ENCODE measurements at places on chromosomes 7 and 10.

GRCh38 chr7:150686030-150686631 lies 625 bp downstream of the GIMAP2 start:
- no peak for DNase-seq

DNA sequence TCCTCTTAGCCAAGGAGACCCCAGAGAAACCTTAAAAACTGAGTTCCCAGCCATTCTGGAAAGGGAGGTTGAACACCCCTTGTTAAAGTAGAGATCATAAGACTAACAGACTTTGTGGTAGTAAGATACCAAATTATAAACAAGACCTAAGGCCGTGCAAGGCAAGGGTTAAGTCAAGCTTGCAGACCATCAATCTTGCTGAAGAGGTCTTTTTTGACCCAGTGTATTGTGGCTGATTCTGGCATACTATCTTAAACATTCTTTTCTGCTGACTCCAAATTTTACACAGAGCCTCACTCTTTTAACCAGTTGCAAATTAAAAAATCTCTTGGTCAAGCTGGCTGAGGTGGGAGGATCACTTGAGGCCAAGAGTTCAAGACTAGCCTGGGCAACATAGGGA lies 1.2 kb upstream of the TBRG4 start:
- no peak for DNase-seq

GRCh38 chr10:118809357-118810220 lies 54.8 kb upstream of the CACUL1 start:
- no peak for DNase-seq

DNA sequence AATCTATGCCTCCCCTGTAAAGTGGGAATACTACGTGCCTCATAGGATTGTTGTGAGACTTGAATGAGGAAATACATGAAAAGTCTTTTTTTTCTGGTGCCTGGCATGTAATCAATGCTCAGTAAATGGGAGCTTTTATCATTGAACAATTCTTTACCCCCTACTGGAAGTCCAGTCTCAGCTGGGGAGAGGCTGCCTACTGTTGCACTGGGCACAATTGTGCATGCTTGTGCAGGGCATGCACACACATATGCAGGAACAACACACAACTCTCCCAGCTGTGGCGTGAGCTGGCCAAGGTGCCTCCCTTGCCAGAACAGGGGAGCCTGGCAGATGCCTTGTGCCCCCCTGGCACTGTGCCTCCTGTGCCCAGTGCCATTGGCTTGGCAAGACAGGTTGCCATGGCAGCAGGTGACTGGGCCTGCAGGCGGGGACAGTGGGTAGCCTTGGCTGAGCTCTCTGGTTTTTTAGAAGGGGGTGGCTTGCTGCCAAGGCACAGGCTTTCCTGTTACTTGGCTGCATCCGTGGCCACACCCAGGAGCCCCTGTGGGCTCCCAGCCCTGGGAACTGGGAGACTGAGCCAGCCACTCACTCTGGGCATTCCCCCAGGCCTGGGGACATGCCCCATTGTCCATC lies 16.1 kb upstream of the PALD1 start:
- no peak for DNase-seq

DNA sequence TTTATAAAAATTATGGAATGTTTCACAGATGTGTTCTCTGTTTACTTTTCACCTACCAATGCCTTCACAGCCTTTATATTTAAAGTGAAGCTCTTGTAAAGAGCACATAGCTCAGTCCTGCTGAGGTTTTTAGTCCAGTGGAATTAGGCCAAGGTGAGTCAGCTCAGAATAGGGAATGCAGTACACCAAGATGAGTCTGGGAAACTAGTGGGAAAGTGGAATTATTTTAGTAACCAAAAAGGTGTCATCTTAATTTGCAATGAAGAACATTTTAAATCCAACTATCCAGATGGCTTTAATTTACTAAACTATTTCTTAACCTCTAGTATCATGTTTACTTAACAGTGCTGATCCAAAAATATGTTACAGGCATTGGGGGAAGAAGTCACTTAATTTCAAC lies 236.3 kb upstream of the CTBP2 start:
- DNase-seq, result no peak

DNA sequence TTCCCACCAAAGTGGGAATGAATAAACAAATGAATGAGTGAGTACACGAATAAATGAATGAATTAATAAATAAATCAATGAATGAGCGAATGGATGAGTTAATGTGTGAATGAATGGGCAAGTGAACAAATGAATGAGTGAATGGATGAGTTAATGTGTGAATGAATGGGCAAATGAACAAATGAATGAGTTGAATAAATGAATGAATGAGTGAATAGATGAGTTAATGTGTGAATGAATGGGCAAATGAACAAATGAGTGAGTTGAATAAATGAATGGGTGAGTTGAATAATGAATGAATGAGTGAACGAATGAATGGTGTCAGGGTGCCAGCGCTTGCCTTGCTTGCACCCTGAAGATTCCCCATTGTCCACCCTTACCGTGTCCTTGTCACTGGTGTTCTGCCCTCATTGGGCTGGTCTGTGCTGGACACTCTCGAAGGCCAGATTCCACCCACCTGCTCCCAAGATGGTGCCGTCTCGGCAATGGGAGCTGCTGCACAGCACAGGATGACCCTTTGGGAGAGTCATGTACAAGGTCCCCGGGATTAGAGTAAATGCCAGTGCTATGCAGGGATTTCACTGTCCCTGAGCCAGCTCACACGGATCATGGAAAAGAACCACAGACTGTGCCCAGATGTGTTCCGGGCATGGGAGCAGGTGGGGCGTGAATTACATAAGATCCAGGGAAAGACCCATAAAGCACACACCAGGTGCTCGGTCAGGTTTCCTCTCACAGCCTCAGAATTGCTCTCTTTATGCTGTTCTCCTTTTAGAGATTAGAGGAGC lies 83.2 kb downstream of the CAMK1D start:
- DNase-seq, result peak; percentile 78

DNA sequence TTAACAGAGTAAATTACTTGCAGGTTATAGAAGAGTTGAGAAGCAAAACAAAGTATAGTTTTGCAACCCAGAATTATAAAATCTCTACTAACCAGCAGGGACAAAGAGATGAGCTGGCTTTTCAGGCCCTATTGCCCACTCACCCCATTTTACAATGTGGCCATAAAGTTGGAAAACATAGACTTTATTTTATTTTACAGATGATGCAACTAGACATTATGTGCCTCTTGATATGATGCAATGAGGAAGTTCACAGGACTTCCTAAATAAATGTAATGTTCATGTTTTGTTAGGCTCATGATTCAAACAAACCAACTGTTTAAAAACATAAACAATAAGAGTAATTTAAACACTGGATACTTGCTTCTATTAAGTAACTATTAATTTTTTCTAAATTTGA lies 141.1 kb upstream of the WNT16 start:
- DNase-seq, result no peak

Data from SHP77 (cell line).